ENCODE measurements at places on chromosomes 12 and 14.

- DNase-seq: no peak
These were observed 12.4 kb upstream of the ARF6 start for GRCh38 chr14:49880267-49881064.

GRCh38 chr14:71143381-71144290 is 236.4 kb downstream of the PCNX1 start:
- peak; percentile 85 for DNase-seq

- DNase-seq: peak; percentile 20
These were observed 10.7 kb upstream of the TMBIM6 start for GRCh38 chr12:49730568-49731101.

GRCh38 chr12:116384691-116385485 is 107.4 kb upstream of the MED13L start:
- DNase-seq: peak; percentile 66

DNA sequence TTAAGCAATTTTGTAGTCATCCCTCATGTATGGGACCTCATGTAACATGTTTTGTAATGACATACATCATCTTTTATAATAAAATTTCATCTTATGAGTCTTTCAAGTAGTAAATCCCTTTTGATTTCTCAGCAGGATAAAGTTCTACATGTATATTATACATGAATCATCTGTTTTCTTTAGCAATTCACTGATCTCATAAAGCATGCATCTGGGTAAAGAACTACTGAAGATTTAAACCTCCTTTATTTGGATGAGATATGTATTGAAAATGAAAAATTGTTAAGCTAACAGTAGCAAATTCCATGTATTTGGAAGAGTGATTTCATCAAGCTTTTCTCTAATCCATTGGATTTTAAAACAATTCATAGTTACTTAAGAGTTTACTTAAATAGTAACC is 126.9 kb downstream of the KITLG start:
- DNase-seq: peak; percentile 63

GRCh38 chr12:113477171-113477841 is 5.6 kb upstream of the LHX5 start:
- no peak for DNase-seq

All from fibroblast of upper back skin (primary cell).